Activated CD4-positive, alpha-beta memory T cell treated with anti-CD3 and anti-CD28 coated beads for 36 hours (primary cell): ENCODE measurements at places on chromosomes 11 and 22.

- DNase-seq = no peak
These were observed 105.5 kb downstream of the MICAL3 start for GRCh38 chr22:17918840-17919239.

GRCh38 chr11:130897262-130898182 lies 18.8 kb downstream of the SNX19 start:
- DNase-seq = no peak

DNA sequence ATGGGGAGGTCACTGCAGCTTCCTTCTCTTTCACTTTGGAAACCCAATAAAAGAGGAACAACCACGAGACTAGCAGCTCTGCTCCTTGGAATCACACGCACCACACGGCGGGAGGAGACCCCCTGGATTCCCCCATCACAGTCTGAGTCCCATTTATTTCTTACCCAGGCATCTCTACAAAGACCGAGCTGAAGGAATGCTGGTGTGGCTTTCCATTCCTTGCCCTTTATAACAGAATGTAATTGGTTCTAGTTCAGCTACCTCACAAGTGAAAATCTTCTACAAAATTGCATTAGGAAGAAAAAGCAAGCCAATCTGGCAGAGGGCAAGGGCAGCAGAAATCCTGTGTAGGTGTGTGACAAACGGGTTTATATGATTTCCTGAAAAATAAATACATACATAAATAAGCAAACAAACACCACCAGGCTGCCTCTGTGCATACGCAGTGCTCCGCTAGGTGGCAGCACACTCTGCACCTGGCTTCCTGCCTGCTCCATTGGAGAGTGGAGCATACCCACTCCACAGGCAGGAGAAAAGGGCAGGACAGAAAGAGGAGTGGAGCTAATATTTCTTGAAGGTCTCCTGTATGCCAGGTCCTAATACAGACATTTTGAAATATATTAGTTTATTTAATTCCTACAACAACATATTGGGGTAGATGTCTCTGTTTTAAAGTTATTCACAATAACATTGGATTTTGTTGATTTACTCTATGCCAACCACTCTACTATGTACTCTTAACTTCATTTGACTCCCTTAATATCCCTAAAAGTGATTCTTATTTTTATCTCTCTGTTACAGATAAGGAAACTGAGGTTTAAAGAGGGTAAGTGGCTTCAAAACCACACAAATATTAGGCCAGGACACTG lies 673.1 kb downstream of the KCNA4 start:
- DNase-seq = peak; percentile 45

DNA sequence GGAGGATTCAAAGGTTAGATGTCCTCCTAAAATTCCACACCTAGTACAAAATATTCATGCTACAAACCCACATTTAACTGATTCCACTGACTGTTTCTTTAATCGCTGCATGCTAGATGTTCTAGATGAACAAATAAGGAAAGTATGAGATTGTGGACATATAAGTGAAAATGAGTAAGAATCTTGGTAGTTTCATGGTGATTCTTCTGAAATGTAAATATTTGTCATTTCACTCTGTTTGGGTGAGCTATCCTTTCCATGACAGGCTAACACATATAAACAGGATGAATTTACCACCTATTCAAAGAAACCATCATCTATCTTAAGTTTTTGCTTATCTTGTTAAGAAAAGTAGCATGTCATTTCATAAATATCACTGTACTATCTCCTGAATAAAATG lies 14.8 kb downstream of the OR5B3 start:
- no peak for DNase-seq

DNA sequence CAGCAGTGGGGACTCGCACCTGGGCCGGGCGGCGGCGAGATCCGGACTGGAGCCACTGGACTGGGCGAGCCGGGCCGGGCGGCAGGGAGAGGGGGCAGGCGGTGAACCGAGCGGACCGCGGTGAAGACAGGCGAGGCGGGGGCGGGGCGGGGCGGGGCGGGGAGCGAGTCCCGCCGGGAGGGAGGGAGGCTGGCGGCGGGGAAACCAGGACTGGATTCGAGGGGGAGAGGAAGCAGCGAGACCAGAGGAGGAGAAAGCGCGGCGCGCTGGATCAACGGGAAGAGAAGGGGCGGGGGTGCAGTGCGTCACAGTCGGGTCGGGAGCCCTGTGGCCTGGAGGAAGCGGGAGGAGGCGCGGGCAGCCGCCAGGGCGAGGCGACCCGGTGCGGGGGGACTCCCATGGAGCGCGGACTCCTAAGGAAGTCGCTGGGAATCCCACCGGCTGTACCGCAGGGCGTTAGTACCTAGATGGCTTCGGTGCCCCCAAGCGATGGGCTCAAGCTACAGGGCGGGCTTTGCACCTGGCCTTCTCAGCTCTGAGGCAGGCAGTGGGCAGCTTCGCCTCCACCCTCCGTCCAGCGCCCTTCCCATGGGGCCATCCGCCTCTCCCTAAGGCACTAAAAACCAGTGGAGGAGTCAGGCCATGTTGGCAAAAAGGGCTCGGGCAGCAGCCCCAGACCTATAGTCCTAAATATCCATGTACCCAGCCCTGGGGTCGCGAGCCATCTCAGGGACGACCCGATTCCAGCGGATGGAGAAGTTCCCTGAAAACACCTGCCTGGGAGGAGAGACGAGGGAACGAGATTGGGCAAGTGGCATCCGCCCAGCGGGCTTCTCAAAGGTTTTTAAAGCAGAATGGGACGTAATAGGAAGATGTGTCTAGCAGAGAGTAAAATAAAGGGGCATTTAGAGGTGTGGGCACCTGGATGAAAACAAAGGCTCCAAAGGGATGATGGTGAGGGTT lies at the start of gene TMEM121B:
TSS of gene TMEM121B (minus strand) at position 128 of the 963 bp plus-strand sequence. CDS start 233 bp downstream, outside the sequence.
- DNase-seq = peak; percentile 45

GRCh38 chr22:38177926-38178604 lies 3.6 kb downstream of the PLA2G6 start:
- DNase-seq = no peak

DNA sequence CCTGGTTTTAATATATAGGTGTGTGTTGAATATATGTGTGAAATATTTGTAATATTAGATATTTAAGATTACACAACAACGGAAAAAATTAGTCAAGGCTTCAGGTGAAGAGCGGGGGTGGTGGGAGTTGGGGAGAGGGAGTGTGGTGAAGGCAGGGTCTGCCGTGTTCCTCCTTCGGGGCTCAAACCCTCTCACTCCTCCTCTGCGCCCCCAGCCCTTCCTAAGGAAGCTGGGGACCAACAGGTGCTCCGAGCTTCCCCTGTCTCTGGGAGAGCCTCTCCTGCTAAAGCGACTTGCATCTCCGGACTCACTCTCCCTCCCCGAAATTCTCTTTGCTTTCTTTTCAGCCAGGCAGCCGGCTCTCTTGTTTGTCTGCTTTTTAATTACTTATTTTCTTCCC lies 960 bp upstream of the CADM1 start:
- no peak for DNase-seq

- DNase-seq = no peak
These were observed 108.1 kb downstream of the CCDC34 start for GRCh38 chr11:27254744-27255446.

DNA sequence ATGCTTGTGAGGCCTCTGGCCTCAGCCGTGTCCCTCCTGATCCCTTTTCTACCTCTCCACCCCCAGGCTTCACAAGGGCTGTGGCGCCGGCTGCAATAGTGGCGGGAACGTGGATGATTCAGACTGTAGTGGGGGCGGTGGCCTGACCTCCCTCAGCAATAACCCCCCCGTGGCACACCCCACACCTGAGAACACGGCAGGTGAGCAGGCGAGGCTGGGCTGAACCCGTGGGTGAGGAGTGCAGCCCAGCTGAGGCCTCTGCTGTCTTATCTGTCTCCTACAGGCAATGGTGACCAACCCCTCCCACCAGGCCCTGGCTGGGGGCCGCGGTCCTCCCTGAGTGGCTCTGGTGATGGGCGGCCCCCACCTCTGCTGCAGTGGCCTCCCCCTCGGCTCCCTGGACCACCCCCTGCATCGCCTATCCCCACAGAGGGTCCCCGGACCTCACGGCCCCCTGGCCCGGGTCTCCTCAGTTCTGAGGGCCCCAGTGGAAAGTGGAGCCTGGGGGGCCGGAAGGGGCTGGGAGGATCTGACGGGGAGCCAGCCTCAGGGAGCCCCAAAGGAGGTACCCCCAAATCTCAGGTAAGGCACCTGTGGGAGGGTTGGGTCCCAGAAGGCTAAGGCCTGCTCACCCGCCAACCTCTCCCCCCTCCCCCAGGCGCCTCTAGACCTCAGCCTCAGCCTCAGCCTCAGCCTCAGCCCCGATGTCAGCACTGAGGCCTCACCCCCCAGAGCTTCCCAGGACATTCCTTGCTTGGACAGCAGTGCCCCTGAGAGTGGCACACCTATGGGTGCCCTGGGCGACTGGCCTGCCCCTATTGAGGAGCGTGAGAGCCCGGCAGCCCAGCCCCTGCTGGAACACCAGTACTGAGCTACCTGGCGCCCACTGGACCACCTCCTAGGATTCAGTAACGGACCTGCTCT lies 1.5 kb upstream of the SIPA1 start:
- no peak for DNase-seq

DNA sequence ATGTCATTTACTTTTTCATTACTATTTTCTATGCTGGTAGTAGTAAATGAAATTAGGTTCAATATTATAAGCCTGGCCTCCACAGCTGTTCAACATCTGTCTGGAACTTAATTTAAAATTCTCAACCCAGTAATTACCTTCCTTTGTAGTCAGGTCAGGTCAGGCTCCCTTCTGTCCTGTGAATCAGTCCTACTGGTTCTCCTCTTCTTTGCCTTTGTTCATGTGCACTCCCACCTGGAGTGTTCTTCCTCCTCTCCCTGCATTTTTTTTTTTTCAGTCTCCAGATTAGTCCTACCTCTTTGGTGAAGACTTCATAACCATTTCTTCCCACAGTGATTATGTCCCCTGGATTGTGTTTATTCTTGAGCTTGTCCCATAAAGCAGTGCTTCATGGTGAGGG lies 67.9 kb downstream of the DKK3 start:
- DNase-seq = no peak

DNA sequence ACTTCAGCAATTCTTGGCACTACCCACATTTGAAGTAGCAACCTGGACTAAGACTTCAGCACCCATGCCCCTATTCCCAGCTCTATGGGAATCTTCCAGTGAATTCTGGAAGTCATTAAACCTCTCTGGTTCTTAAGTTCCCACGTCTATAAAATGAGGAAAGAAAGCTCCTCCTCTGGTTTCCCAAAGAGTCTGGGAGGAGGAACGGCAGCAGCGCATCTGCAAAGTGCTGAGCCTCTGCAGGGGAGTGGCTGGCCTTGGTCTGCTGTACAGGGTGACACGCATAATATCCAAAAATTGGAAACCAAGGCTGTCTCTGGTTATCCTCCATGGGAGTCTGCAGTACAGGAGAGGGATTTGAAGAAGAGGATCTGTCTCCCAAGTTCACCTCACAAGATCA lies 73.6 kb upstream of the TP53I11 start:
- no peak for DNase-seq

DNA sequence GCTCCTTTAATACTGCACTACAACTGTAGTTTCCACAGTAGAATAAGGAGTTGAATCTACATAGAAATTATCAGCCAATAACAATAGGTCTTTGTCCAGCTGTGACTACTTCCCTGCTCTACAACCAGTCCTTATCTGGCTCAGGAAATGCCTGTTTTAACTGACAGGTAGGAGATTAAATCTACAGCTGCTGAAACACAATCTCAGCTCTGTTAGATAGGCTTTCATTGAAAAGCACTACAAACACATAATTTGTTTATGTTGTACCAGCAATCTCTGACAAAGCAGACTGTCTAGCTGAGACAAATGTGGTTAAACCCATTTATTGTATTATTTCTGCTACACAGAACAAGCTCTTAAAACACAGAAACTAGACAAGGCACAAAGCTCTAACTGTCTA lies 230.0 kb downstream of the SOX6 start:
- DNase-seq = no peak

GRCh38 chr11:105073456-105074165 lies 28.5 kb upstream of the CARD16 start:
- no peak for DNase-seq

DNA sequence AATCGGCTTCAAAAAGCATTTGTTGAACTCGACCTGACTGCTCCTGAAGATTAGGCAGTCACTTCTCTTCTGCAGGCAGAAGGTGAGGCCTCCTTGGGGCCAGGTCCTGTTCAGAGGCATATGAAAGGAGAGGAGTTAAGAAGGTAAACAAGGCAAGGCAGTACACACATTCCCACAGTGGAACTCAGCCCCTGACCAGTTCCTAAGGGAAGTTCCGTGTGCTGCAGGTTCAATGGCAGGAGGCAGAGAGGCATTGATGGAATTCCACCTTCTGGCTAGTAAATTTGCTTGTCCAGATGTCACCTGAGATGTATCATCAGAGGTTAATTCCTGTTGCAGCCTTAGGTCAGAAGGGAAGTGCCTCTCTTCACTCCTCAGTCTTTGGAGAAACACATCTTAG lies 337.0 kb upstream of the MTNR1B start:
- no peak for DNase-seq

DNA sequence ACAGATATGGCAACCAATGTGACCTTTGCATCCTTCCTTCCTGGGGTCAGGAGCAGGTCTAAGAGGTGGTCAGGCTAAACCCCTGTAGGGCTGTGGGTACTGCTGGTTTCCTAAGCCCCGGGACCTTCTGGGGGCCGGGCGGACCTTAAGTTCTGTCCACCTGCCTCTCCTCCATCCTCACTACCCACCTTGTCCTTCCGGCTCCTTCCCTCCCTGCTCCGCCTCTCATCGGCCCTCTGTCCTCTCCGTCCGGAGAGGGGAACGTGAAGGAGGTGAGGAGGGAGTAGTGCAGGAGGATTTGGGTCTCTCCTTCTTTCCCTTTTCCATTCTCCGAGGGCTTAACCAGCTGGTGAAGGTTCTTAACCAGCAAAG lies 28.3 kb upstream of the PARVB start:
- no peak for DNase-seq

GRCh38 chr11:65014726-65015227 lies 817 bp downstream of the ARL2 start:
- no peak for DNase-seq

GRCh38 chr11:65383778-65384177 lies 1.3 kb upstream of the SLC25A45 start:
- DNase-seq = no peak

GRCh38 chr22:17772958-17773605 lies 1.2 kb downstream of the BID start:
- DNase-seq = no peak

GRCh38 chr11:108196901-108197300 lies 25.5 kb downstream of the NPAT start:
- no peak for DNase-seq

- no peak for DNase-seq
These were observed 11.3 kb downstream of the P2RY6 start for GRCh38 chr11:73283276-73284000.

- peak; percentile 70 for DNase-seq
These were observed 1.0 kb downstream of the SUN2 start for GRCh38 chr22:38754751-38755154.

- no peak for DNase-seq
These were observed 3.4 kb downstream of the PTPRJ start for GRCh38 chr11:47983464-47984397.

GRCh38 chr11:68575025-68575665 lies 109.2 kb upstream of the GAL start:
- DNase-seq = peak; percentile 32

DNA sequence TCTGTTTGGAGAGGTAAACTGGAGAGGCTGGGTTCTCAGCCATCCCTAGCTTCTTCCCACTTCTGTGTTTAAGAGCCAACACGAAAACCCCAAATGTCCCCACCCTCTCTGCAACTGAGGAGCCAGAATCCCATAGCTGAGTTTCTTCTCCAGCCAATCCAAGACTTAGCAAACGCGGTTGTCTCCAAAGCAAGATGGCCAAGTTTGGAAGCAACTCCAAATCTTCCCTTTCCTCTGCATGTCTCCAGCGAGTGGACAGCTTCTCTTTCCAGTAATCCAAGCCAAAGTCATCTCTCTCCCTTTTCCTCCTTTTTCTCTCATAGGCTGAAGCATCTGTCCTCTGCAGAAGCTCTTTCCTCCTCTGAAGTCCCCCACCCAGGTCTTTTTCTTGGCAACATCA lies 539.2 kb downstream of the MIAT start:
- no peak for DNase-seq

GRCh38 chr11:8060801-8061554 lies 20.0 kb upstream of the TUB start:
- DNase-seq = no peak
